Caco-2 (cell line): ENCODE measurements at places on chromosomes 5 and 9. TPM values are rescaled to one million over a fixed set of nuclear protein-coding genes. Genes with fewer than 3 reads are reported as not detected.

DNA sequence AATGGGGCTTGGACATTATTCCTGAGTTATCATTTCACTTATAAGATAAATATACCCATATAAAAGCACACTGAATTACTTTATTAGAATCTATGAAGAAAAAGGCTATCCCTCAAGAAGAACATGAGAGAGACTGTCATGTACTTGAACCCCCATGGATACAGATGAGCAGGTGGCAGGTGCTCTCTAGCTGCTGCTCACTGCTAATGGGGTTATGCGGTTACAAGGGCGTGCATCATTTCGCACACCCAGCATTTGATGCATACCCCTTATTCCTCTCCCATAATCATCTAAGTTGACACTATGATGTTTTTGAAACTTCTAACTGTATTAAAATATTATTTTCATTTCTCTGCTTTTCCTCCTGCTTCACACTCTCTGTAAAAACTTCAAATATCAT lies 16.4 kb downstream of the ITK start:
- DNase-seq, result no peak

DNA sequence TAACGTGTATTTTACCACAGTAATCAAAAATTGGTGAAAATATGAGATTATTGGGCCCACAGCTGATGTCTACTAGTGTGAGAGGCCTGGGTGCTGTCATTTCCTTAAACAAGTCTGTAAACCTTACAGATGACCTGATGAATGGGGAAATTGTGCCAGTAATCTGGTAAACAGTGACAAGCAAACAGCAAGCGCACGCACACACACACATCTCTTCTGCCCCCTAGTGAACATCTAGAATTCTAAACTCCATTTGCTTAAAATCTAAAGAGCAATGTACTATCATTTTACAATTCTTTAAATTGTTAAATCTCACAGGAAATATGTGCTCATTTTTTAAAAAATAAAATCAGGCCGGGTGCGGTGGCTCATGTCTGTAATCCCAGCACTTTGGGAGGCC lies 7.5 kb upstream of the RAPGEF1 start:
- peak; percentile 47 for DNase-seq

Gene PCDHA9
- not detected in 2 replicates for total RNA-seq

Gene ATG10
- total RNA-seq, result 5.4 and 5.8 TPM in 2 replicates

DNA sequence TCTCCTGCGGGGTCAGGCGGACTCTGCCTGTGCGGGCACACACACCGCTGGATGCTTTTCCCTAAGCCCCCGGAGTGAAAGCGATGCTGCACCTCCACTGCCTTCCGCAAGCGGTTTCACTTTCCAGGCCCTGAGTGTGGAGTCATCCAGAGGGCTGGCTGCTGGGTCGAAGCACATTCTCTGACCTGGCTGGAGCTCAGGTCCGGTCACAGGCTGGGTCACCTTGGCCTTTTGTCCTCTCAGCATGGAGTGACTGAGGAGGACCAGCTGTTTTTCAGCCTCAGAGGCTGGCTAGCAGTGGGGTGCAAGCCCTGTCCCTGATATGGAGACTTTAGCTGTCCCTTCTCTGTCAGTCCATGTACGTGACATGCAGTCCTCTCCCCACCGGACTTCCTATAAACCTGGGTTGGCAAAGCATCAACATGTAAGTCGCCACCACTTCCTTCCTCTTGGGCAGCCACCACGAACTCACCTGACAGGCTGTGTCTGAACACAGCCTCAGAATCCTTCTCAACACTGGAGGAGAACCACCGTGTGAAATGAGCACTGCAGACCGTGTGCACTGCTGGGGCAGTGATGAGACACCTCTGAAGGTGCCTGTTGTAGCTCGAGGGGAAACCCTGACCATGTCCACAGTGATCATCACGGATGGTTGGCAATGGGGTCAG lies 51.3 kb downstream of the GADD45G start:
- no peak for DNase-seq

Gene INSL4
- total RNA-seq, result not detected in 2 replicates

DNA sequence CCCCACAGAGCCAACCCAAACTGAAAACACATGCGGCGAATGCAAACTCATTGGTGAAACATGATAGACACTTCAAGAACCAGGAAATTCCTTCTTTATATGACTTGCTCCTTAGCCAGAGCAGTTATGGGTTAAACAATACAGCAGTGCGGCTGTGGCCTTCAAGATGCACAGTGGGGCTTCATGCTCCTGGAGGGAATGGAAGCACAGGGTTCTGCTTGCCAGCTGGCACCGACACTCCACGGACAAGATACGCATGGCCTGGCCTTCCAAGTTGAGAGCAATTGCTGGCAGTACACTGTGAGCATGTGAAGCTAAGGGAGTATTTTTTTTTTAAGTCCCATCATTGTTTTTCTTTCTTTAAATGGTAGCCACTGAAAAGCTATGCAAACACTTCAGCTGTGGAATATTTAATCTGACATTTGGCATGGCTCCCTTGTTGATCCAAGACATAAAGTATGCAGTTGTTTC lies 451.6 kb upstream of the CD180 start:
- no peak for DNase-seq

DNA sequence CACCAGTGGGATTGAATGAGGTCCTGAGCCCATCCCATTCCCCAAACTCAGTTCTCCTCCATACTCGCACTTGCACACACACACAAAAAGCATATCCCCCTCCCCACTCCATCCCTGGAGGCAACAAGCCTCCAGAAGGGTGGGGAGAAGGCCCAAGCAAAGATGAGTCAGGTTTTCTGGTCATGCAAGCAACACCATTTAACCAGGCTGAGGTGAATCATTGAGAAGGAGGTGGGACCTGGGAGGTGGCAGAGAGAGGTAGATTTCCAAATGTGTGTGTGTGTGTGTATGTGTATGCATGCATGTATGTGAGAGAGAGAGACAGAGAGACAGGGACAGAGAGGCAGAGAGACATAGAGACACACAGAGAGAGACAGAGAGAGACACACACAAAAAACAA lies 185.2 kb upstream of the TRIM32 start:
- DNase-seq, result no peak

DNA sequence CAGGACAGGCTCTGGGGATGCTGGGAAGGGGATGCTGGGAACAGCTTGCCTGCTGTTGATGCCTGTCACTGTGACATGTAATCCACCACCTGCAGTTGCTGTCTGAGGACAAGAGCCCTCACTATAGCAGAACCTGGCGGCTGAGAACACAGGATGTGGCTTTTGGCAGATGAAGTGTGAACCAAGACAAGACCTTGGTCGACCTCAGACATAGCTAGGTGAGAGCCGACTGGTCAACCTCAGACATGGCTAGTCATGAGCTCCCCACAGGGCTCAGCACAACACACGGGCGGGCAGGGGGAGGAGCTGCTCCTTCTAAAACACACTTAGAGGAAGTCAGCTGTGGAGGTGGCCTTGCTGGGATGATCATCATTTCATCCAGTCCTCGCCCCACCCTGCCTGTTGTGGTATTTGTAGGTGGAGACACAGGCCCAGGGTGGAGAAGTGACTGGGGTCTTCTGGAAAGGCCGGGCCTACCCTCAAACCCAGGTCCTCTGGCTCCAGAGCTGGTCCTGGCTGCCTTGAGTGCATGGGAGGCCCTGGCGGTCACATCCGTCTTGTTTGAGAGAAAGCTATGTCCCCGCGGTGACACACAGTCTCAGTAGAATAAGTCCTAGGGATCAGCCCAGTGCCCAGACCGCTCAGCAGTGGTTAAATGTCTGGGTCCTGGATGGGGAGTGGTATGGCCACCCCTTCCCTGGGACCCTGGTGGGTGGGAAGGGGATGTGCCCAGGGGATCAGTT lies 6.1 kb downstream of the SUSD3 start:
- no peak for DNase-seq

GRCh38 chr5:151224372-151224771 lies 480 bp upstream of the CCDC69 start:
- no peak for DNase-seq

GRCh38 chr5:135951257-135951656 lies 3.5 kb downstream of the LECT2 start:
- DNase-seq, result peak; percentile 88

Gene SLC34A1
- total RNA-seq, result not detected in 2 replicates

GRCh38 chr9:20524776-20525175 lies 97.5 kb downstream of the MLLT3 start:
- DNase-seq, result no peak

Gene PCDHGB6
- 2.5 and 2.8 TPM in 2 replicates for total RNA-seq

Gene ZBTB5
- 12.5 and 13.2 TPM in 2 replicates for total RNA-seq

Gene ASS1
- total RNA-seq, result 76.9 and 118 TPM in 2 replicates

- DNase-seq, result no peak
These were observed 227.3 kb downstream of the KDM4C start for GRCh38 chr9:6984941-6985578.

Gene ESM1
- not detected in 2 replicates for total RNA-seq

- no peak for DNase-seq
These were observed 97.7 kb upstream of the CDH6 start for GRCh38 chr5:31095796-31096195.

- no peak for DNase-seq
These were observed 357.7 kb downstream of the NPR3 start for GRCh38 chr5:33068786-33069185.

Gene MYMK
- total RNA-seq, result not detected in 2 replicates

- no peak for DNase-seq
These were observed 333.6 kb upstream of the DAB2 start for GRCh38 chr5:39758426-39758825.

DNA sequence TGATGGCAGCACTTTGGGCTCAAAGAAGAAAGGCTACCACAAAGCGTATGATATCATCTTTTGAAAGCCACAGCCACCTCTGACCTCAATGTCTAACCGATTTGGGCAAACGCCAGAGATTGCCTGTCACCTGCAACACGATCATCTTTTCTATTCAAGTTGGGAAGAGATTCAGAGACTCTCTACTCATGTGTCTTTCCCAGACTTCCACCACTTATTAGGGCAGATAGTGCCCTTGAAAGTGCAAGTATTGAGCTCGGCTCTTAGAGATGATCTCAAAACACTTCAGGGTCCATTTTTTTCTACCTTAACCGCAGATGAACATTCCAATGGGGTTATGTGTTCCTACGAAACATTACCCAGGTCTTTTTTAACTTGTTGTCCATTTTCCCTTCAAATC lies 213.7 kb downstream of the DRD1 start:
- no peak for DNase-seq

DNA sequence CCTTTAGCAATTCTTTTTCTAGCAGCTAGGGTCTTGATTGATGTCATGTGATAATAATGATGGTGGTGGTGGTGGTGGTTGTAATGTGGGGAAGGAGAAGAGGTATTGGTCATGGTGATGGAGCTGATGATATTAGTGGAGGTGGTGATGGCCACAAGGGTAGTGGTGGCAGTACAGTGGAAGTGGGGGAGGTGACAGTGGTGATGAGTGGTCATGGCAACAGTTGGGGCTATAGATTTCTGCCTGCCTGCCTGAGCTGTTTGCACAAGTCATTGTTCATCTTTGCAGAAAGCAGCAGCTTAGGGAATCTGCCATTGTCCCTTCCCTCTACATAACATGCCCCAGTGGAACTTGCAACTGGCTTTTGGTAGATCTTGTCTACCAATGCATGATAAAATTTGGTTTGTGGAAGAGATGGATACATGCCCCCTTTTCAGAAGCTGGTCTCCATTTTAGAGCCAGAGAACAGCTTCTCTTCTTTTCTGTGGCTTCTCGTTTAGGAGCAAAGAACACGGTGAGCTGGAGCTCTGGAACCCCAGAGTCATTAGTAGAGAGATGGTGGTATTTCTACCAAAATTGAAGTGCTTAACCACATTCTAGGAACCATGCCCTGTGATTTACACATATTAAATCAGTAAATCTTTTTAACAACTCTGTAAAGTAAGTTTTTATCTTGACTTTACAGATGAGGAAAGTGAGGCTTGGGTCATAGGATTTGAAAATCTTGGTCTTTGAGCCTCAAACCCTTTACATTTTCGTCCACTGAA lies 100.3 kb downstream of the AOPEP start:
- no peak for DNase-seq

Gene PRR7
- total RNA-seq, result 4.7 and 5.7 TPM in 2 replicates

- no peak for DNase-seq
These were observed 100.9 kb downstream of the SNCAIP start for GRCh38 chr5:122412966-122413365.

DNA sequence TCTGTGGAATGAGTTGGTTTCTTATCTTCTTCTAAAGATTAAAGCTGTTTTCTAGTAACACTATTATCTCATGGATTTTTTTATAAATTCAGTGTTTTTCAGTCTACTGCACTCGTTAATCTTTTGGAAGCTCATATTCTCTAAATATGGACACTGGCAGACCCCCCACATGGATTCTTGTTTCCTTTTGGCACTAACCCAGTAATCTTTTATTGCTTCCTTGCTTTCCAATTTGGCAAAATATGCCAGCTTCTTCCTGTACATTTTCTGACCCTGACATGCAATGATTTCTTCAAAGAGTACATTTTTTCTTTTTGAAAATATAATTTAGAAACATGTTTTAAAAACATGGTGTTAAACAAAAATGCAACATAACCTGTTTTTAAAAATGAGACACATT lies 474.2 kb upstream of the FTMT start:
- no peak for DNase-seq

DNA sequence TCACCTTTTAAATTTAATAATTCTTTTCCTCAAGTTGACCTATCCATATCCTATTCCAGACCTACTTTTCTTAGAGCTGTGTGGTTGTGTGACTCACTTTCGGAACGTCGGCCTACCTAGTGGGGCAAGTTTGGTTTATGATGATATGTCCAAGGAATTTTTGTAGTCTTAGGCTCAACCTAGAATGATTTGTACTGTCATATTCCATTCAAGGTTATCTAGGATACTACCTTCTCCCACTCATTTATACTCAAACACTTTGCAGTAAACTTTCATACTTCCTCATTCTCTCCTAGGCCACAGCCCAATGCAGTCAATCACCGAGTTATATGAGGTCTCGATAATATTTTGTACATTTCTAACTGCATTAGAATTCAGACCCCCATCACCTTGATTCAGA lies 61.9 kb downstream of the PIK3R1 start:
- no peak for DNase-seq

Gene PPIC
- total RNA-seq, result 46.7 and 50.6 TPM in 2 replicates

GRCh38 chr5:91106842-91107511 lies 276.1 kb downstream of the ARRDC3 start:
- no peak for DNase-seq

DNA sequence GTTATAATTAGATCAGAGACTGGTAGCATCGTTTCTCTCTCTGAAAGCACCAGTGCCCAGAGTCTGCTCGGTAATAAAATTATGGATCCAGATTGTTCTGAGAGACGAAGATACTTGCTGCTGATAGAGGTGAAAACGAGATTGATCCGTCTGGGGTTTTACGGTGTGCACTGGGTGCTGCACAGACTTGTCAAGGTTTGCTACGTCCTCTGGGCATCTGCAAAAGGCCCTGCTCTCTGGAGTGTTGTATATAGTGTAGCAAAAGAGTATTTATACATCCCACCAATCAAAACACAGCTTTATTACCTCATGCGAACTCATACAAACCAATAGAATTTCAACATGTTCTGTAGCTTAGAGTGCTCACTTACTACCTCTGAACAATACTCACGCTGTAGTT lies 219.3 kb downstream of the PBX3 start:
- no peak for DNase-seq

DNA sequence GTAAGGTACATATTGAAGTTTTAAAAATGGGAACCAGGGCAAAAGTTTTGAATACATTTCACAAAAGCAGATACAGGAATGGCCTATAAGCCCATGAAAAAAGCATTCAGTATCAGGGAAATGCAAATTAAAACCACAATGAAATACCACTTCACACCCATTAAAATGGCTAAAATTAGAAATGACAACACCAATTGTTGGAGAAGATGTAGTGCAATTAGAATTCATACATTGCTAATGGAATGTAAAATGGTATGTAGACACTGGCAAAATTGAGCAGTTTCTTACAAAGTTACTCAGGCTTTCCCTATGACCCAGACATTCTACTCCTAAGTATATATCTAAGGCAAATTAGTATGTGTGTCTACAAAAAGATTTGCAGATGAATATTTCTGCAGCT lies 34.2 kb downstream of the CDC14B start:
- DNase-seq, result no peak
